ENCODE measurements at places on chromosomes 7 and 10.

GRCh38 chr10:58854811-58855210, 321.6 kb upstream of the PHYHIPL start:
- no peak for DNase-seq

GRCh38 chr7:34837801-34838201, 179.8 kb downstream of the NPSR1 start:
- DNase-seq = no peak

DNA sequence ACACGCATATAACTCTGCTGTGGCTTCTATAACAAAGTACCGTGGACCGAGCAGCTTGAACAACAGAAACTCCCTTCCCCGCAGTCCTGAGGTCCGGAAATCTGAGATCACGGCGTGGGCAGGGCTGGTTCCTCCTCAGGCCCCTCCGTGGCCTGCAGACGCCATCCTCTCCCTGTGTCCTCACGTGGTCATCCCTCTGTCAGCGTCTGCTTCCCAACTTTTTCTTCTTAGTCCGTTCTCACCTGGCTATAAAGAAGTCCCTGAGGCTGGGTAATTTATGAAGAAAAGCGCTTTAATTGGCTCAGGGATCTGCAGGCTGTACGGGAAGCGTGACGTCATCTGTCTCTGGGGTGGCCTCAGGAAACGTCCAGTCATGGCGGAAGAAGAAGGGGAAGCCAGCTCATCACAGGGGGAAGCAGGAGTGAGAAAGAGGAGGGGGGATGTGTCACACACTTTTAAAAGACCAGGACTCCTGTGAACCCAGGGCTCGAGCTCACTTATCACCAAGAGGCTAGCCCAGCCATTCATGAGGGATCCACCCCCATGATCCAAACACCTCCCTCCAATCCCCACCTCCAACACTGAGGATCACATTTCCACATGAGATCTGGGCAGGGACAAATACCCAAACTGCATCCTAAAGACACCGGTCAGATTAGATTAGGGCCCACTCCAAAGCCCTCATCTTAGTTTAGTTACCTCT, 91.2 kb upstream of the INSIG1 start:
- no peak for DNase-seq

DNA sequence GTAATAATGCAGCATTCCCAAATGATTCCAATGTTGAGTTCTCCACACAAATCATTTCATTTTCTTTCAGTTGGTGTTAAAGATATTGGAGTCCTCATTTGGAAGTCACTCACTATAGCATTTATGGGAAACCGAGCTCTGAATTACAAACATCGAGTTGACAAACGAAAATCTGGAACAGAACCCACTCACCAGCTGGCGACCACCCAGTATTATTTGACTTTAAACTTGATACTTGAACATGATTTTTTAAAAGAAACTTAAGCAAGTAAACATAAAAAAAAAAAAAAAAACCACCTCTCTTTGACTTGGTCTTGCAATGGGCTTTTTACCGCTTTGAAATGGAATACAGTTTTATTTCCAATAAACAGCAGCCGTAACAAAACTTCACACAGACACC, 576.6 kb upstream of the C7orf33 start:
- no peak for DNase-seq

DNA sequence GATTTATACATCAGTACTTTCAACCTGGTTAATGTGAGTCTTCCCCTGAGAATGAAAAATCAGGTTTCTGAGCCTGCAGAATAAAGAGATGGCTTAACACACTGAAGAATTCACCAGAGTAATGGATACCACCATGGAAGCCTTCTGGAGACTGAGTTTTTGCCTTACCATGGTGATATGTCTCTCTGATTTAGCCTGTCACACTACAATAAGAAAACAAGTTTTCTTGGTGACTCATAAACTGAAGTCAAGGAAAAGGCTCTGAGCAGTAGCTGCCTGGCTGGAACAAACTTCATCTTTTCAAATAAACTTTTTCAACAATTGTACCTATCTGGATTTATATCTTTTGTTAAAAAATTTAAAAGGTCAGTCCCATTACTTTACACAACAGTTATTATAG, 229.0 kb downstream of the PRPF18 start:
- DNase-seq = no peak

DNA sequence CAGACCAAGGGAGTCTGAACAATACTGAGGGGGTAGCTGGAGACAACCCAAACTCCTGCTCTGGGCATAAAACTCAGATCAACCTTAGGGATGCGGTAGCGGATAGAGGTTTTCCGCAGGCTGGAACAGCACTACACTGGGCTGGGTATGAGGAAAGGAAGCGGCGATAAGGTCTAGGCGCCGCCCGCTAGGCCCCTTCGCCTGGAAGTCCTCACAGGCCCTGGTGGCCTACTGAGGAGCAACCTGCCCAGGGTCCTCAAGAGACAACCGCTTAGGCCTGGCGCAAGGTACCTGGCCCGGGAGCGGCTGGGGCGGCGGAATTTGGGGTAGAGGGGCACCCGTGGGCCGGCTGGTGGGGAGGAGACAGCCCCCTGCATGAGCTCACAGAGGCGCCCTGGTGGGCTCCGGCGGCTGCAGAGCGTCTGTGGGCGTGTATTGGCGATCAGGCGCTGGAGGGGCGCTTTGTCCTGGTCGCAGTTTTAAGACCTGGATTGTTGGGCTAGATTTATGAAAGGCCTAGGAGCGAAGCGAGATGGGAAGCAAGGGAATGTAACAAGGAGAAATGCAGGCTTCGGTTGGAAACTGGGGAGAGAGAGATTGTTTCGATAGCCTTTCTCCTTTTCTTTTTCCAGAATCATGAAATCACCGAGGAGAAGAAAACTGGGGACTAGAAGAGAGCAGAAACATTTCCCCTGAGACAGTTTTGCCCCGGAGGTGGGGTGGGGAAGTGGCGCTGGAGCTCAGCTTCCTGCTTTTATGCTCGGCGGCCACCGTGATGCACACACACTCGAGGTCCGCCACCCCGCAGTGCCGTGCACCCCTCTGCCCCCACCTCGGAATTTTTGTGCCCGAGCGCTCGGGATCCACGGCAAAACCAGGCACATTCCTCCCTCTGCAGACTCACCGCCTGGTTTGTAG, 2.4 kb upstream of the NKX2-3 start:
- DNase-seq = no peak

GRCh38 chr10:43707770-43708169, 59.1 kb upstream of the ZNF32 start:
- no peak for DNase-seq

DNA sequence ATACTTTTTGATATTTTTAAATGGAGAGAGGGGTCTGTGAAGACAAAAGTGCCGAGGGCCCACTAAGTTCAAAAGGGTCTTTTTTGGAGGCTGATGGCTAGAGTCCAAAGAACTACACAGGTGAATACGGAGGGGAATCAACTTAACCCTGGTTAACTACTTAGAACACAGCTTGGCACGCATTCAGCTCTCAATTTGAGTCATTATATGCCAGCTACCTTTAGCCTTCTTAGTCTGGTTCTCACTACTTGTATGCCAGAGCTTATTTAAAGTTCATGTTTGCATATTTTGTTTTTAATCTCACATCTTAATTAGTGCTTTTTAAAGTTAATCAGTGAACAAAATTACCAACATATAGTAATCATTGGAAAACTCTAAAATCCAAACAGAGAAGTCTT, 80.8 kb downstream of the VWDE start:
- no peak for DNase-seq

- no peak for DNase-seq
These were observed 22.7 kb upstream of the ZNF800 start for GRCh38 chr7:127415060-127415742.

- no peak for DNase-seq
These were observed 16.2 kb downstream of the RBP3 start for GRCh38 chr10:47364366-47364765.

- peak; percentile 34 for DNase-seq
These were observed 28.4 kb downstream of the TMEM130 start for GRCh38 chr7:98841179-98841997.

- DNase-seq = no peak
These were observed 162.9 kb downstream of the ST7 start for GRCh38 chr7:117116211-117116610.

- DNase-seq = no peak
These were observed 33.7 kb downstream of the R3HCC1L start for GRCh38 chr10:98168147-98168546.

- no peak for DNase-seq
These were observed 527 bp downstream of the HOXA1 start for GRCh38 chr7:27095050-27095896.

DNA sequence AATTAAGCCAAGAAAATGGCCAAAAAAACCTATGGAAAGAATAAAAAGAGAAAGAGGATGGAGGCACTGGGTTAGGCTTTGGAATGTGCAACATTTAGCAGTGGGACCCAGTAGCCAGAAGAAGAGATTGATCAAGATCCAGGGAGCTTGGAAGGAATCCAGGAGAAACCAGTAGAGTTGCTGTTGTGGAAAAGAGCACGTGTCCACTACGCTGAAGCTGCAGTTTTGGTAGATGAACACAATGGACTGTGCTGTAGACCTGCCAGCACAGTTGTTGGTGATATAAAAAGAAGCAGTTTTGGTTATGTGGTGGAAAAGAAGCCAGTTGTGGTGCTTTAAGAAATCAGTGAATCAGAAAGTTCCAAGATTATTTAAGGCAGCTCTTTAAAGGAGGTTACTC, 802.2 kb upstream of the POM121L12 start:
- DNase-seq = no peak

GRCh38 chr7:105132835-105133234, 118.8 kb downstream of the KMT2E start:
- DNase-seq = no peak

DNA sequence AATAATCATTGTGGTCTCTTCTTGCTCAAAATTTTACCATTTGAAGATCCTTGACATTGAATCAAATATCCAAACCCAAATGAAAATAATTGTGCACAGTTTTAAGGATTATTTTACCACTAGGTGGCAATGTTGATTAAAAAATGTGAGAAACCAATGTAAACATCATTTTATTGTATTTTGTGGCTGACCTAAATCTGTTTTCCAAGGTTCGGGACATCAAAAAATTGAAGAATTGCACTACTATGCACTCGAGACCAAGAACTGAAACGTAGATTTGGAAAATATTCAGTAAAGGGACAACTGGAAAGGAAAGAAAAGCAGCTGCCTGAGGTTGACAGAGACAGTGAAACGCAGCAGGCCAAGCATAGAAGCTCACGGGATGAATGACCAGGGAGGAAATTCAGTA, 259.3 kb downstream of the SNX13 start:
- DNase-seq = no peak

GRCh38 chr10:63168821-63169462, 35.8 kb downstream of the NRBF2 start:
- DNase-seq = no peak

GRCh38 chr7:102912742-102913141, at the start of gene LRRC17:
LRRC17 (plus strand) TSS chr7:102913000; CDS start chr7:102933914, 20,914 bp downstream.
- no peak for DNase-seq

DNA sequence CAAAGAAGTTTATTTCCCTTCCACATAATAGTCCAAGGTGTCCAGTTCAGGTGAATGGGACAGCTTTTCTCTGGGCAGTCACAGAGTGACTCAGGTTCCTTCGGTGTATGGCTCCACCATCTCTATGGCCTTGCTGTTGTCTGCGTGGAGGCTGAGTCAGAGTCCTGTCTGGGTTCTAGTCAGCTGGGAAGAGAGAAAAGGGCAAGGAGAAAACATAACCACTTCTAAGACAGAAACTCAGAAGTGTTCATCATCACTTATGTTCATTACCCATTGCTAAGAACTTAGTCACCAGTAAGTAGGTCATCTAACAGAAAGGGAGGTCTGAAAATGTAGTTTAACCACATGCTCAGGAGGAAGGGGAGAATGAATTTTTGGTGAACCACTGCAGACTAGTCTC, 32.4 kb upstream of the CCDC7 start:
- no peak for DNase-seq

DNA sequence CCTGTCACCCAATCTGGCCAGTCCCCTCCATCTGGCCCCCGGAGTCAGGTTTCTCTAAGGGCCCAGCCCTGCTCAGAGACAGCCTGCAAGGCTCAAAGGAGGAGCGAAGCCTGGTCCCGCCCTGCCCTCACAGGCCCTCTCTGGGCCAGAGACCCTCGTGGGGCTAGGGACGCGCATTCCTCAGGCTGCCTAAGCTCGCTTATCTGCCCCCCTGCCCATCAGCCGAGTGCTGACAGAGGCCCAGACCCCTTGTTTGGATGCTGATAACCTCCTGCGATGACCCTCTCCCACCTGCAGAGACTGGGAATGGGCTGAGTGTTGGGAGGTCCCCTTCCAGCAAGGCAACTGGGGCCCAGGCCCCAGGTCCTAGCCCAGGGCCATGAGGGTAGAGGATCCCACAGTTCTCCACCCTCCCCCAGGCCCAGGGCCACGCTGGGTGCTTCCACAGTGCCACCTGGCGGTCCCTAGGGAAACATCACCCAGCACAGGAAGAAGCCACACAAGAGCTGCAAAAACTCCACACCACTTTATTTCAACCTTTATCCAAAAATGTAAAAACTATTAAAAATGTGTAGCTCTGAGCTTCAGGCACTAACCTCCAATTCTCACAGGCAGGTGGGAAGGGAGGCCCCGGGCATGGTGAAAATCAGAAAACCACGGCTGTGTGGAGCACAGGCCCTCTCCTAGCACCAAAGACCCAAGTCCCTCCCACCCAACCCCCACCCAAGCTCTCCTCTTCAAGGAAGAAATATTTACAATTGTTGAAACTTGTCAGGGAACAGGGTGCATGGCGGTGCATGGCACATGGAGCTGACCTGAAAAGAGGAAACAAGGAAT, 2.2 kb downstream of the NPM3 start:
- DNase-seq = peak; percentile 42

DNA sequence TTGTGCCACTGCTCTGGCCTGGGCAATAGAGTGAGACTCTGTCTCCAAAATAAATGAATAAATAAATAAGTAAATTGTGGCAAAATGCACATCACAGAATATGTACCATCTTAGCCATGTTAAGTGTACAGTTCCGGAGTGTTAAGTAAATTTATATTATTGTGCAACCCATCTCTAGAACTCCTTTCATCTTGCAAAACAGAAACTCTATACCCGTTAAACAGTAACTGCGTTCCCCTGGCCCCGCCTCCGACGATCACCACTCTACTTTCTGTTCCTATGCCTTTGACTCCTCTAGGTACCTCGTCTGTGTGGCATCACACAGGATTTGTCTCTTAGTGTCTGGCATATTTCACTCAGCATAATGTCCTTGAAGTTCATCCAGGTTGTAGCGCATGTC, 356.4 kb upstream of the FOXK1 start:
- no peak for DNase-seq

DNA sequence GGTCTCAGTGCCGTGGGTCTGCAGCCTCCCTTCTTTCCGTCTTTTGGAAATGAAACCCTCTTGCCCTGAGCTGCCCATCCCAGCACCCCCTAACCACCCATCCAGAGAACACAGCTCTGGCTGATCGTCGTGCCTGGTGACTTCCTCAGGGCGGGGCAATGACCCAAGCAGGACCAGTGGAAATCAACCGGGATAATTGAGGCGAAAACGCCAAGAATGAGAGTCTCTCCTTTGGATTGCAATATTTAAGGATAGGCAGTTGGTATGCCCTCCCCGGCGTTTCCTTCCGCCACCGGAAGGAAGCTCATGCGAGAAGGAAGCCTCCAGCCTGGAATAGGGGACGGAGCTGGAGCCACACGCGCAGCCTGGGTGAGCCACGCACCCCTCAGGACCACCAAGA, 73.7 kb upstream of the PFKP start:
- no peak for DNase-seq

- DNase-seq = no peak
These were observed 122.5 kb downstream of the C1GALT1 start for GRCh38 chr7:7304705-7305450.
